Hematopoietic multipotent progenitor cell treated with erythropoietin and hydrocortisone succinate and interleukin-3 and kit ligand, for 6 days (in vitro differentiated cells): ENCODE measurements at places on chromosomes 1 and 21.

GRCh38 chr1:38746941-38747600, 112.5 kb downstream of the RRAGC start:
- no peak for DNase-seq

- DNase-seq, result no peak
Measured at GRCh38 chr1:111818546-111818945, 62.8 kb downstream of the DDX20 start.

GRCh38 chr1:18924221-18924691, 21.9 kb upstream of the ALDH4A1 start:
- DNase-seq, result no peak

- DNase-seq, result no peak
Measured at GRCh38 chr1:1916851-1917251, 1.8 kb downstream of the CALML6 start.

- DNase-seq, result no peak
Measured at GRCh38 chr1:19073311-19074186, 117.1 kb upstream of the IFFO2 start.

DNA sequence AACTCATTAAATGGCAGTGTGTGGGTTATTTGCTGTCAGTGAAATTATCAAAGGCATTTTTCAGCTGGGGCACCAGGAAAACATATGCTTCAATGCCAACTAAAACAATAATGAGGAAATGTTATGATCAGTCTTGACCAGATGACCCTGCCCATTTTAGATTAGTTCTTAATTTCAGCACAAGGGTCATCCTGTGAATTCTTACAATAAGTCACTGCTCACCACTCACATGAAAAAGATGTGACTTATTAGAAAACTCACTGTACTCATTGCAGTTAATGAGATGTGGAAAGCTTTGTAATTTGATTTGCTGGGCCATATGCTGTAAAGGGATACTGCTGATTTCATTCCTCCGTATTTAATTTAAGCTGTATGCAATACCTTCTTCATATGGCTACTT, 178.5 kb upstream of the LMO4 start:
- DNase-seq, result no peak

DNA sequence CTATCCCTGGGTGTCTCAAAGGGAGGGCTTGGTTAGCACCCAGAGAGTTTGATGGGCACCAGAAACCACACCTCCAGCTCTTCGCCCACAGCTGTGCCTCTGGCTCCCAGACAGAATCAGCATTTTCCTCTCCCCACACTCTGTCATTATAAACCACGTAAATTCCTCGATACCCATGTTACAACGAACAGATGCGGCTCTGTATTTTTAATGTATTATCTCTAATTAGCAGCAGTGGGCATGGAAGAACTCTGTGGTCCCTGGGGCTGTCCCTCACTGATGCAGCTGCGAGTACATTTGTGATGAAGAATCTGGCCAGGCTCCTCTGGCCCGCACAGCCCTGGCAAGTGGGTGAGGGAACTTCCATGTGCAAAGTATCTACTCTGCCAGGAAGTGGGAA, 10.8 kb downstream of the HMGB4 start:
- no peak for DNase-seq

DNA sequence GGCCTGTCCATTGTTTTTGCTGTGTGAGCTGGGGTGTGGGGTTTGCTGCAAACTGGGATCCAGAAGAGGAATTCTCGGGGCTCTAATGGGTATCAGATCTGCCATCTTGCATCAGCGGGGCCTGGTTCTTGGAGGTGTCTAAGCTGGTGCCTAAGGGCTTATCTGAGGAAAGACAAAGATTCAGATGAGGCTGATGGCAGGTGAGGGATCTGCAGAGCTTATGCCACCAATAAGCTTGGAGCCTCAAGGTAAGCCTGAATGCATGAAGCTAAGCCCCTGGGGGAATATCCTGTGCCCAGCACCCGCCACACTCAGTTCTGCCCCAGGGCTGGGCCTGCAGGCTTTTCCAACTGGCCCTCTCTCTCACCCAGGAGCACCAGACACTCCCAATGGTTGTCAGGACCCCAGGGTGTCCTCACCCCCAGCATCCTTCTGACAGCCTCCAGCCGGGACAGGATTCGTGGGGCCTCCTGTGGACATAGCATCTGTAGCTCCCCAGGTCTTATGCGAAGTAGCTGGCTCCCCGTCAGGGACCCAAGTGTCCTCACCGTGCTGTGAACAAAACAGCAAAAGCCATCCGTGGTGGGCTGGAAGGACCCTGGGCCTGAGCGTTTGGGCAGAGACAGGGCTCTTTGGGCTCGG, 9.5 kb upstream of the GSTM3 start:
- no peak for DNase-seq

GRCh38 chr1:225364439-225364838, 63.4 kb downstream of the LBR start:
- DNase-seq, result no peak

- DNase-seq, result no peak
Measured at GRCh38 chr21:38389354-38389676, 109.0 kb downstream of the ERG start.

DNA sequence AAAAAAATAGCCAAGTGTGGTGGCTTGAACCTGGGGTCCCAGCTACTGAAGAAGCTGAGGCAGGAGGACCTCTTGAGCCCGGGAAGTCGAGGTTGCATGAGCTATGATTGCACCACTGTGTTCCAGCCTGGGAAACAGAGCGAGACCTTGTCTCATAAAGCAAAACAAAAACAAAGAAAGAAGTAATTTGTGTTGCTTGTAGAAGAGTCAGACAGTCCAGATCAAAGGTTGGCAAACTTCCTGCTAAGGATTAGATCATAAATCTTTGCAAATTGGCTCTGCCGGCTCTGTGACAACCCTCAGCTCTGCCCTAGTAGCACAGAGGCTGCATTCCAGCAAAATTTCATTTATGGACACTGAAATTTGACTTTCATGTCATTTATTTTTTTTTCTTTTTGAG, 19.0 kb upstream of the MFN2 start:
- DNase-seq, result no peak

DNA sequence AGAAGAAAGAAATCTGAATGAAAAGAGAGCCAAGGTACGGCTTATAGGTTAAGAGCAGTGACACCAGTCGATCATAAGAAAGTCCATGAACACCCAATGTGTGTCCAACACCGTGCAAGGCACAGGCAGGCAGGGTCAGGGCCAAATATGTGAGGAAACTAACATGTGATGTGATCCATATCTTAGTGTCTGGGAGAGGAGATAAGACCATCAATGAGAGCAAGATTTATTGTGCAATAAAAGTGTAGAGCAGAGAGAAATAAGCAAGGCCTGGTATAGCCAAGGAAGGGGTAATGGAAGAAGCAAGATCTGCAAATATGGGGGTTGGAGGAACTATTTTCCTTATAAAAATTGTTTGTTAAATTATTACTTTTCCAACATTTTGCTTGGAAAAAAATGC, 198.8 kb downstream of the CRB1 start:
- DNase-seq, result peak; percentile 62

DNA sequence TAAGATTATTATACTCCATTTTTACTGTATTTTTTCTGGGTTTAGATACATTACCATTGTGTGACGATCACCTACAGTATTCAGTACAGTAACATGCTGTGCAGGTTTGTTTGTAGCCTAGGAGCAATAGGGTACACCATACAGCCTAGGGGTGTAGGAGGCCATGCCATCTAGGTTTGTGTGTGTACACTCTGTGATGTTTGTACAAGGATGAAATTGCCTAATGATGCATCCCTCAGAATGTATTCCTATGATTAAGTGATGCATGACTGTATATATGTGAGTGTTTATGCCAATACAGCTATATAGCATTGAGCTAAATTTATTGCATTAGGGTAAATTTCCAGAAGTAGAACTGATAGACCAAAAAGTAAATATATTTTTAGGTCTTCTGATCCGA, 23.3 kb downstream of the TUFT1 start:
- no peak for DNase-seq

DNA sequence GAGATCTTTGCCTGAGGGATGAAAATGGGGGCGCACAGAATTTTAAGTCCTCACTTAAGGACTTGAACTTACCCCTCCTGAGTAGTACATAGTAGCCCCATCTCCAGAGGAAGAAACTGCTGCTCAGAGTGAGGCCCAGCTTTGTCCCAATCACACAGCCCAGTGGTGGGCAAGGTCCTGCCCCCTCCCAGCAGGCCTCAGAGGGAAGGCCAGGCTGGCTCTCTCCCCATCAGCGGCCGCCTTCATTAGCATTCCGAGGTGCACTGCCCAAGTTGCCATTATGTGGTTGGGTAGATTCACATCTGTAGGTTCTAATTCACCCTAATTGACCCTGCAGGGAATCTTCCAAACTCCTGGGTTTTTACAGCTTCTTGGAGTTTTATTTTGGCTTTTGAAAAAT, 59.1 kb downstream of the FOXO6 start:
- no peak for DNase-seq

- DNase-seq, result peak; percentile 92
Measured at GRCh38 chr1:205344066-205344928, 12.4 kb downstream of the KLHDC8A start.

DNA sequence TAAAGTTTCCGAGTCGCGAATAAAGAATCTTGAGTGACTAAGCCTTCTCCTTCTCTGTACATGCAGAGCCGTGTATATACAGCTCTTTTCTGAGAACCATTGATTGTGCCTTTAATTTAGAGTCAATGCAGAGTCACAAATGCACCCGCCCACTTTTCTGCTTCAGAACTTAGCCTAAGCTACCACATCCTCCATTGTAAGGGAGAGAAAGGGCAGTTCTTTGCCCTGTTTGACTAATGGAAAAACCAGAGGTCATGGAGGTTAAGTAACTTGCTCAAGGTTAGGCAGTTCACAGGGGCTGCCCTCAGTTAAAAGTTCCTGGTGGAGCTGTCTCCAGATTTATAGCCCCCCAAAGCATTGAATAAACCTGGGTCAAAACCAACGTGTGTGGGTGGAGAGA, 139.6 kb downstream of the TOMM20 start:
- DNase-seq, result no peak

DNA sequence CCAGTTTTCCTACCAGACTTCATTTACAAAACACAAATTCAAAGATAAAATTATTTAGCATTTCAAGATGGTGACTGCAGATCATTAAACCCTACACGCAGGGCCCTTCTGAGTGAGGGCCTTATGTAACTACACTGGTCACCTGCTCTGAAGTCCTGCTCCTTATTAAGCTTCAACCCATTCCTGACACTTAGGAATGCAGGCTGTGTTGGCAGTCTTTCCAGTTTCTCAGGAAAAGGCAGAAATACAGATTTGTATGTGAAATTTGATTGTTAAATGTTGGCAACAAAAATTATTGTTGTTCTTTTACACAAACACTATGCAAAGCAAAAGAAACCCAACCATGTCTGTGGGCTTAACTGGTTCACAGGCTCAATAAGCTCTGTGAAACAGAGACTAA, 25.8 kb upstream of the BCAS2 start:
- DNase-seq, result no peak

DNA sequence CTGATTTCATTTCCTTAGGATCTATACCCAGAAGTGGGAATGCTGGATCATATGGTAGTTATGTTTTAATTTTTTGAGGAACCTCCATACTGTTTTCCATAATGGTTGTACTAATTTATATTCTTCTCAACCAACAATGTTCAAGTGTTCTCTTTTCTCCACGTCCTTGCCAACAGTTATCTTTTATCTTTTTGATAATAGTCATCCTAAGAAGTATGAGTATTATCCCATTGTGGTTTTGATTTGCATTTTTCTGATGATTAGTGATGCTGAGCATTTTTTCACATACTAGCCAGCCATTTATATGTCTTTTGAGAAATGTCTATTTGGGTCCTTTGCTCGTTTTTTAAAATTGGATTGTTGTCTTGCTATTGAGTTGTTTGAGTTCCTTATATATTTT, 38.5 kb downstream of the ABCD3 start:
- no peak for DNase-seq

GRCh38 chr1:41613689-41614574, 129.4 kb upstream of the EDN2 start:
- no peak for DNase-seq

- no peak for DNase-seq
Measured at GRCh38 chr1:179164494-179164893, 65.0 kb downstream of the ABL2 start.

DNA sequence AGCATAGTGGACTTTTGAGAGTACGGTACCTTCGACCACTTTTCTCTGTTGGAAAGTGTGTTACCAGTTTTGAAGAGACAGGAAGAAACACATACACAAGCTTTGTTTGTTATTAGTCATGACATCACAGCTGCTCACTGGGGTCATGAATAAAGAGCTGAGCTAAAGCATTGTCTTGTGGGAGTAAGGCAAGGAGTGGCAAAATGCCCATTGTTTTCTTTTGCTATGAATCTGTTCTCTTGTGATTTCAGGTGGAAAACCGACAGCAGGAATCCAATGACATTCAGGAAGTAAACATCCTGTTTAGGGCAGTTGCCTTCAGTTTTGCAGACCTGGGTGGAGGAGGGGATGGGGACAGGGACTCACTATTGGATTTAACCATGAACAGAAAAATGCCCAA, 66.2 kb downstream of the RGL1 start:
- DNase-seq, result no peak

DNA sequence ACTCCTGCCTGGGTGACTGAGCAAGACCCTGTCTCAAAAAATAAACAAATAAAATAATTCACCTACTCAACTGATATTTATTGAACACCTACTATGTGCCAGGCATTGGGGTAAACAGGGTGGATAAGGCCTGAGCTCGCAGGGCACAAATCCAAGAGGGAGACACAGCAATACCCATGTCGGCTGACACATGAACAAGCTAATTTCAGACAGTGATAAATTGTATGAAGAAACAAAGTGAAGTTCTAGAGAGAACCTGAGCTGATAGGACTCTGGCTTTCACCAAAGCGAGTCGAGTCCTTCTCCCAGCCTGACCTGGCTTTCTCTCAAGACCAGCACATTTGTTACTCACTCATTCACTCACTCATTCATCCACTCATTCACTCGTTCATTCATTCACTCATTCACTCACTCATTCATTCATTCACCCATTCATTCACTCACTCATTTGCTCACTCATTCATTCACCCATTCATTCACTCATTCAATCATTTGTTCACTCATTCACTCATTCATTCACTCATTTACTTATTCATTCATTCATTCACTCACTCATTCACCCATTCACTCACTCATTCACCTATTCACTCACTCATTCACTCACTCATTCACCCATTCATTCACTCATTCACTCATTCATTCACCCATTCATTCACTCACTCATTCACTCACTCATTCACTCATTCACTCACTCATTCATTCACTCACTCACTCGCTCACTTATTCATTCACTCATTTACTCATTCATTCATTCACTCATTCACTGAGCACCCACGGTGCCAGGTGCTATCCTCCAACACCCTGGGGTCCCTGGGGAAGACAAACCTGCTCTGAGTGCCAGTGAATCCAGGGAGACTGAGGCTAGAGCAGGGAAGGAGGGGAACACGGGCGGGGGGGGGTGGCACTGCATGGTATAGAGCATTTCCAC, 37.4 kb upstream of the CASZ1 start:
- DNase-seq, result peak; percentile 18

DNA sequence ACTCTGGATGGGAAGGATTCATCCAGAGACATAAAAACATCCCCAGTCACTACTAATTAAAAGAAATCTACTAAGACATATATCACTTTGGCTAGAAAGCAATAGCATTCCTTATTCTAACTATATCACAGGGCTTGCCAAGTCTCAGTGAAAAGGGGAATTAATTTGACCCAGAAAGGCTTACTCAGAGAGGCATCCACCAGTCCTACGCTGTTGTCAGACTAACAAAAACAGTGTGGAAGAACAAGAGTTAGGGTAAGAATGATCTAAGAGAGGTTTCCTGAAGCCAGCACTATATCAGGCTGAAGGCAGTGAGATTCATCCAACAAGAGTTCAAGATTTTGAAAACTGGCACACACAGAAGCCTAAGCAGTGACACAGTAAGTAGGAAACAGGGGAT, 126.1 kb downstream of the GDAP2 start:
- DNase-seq, result no peak

GRCh38 chr1:35448344-35448801, 108.8 kb downstream of the KIAA0319L start:
- DNase-seq, result no peak
